Upper lobe of left lung (tissue), 6 donors: ENCODE measurements at places on chromosomes 2 and 18.

DNA sequence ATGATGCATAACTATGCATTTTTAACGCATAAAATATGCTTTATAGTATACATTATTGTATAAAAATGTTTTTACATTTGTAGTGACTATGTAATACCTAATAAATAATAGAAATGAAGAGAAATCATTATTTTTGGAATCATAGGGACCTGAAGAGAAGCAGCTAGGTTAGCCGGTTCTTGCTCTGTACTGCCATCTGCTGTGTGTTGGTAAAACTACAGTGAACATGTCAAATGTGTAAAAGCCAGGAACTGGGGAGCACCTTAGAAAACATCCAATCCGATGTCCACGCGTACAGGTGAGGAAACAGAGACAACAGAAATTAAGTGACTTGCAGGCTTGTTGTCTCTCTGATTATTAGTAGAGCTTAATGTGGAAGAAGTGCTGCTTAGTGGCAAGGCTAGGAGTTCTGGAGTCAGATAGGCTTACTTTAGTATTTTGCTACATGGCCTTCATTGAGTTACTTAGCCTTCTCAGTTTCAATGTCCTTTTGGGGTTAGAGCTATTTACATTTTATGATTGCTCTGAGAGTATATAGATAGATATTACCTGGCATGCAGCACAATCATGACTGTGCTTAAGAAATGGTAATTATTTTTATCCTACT lies 386.5 kb downstream of the DLGAP1 start:
- no peak for DNase-seq

GRCh38 chr2:213125646-213126347 lies 25.6 kb downstream of the IKZF2 start:
- no peak for DNase-seq

- DNase-seq: no peak
These were observed 63.9 kb upstream of the LAPTM4A start for GRCh38 chr2:20115374-20115773.

DNA sequence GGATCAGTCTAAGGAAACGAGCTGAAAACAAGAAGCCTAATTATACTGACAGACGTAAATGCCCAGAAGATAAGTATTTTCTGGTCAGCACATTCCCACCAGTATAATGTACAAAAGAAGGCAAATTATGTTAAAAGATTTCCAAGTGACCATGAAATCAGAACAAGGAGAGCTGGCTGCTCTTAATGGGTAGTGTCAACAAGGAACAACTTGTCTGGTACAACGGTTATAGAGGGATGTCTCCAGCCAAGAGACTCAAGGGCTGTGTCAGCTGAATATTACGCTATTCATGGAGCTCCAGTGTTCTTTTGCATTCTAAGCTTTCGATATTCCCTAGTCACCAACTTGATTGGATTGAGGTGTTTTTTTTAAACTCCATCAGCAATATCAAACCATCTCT lies 8.6 kb upstream of the L3MBTL4 start:
- DNase-seq: no peak

DNA sequence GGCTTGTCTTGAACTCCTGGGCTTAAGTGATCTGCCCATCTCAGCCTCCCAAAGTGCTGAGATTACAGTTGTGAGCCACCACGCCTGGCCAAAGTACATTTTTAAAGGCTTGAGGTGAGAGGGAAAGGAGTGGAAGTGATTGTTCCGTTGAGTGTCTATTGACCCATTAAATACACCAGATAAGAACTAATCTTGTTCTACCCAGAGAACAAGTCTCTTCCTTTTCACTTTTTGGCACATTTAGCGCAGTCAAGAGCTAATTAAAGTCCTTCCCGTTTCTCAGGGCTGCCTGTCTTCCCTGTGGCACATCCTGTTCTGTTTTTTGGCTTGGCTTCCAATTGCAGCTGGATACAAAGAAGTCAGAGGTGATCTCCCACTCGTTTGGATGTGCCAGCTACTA lies 172.3 kb downstream of the ALPK2 start:
- no peak for DNase-seq

GRCh38 chr2:104888489-104889258 lies 34.8 kb downstream of the POU3F3 start:
- DNase-seq: no peak

- no peak for DNase-seq
These were observed 11.0 kb upstream of the EPG5 start for GRCh38 chr18:45978084-45978483.

- DNase-seq: no peak
These were observed 232.5 kb downstream of the TFCP2L1 start for GRCh38 chr2:121052521-121052920.
